ENCODE measurements at places on chromosomes 3 and 15.
A peak's percentile ranks its signal among the peaks of the same experiment; 100 is the strongest.

DNA sequence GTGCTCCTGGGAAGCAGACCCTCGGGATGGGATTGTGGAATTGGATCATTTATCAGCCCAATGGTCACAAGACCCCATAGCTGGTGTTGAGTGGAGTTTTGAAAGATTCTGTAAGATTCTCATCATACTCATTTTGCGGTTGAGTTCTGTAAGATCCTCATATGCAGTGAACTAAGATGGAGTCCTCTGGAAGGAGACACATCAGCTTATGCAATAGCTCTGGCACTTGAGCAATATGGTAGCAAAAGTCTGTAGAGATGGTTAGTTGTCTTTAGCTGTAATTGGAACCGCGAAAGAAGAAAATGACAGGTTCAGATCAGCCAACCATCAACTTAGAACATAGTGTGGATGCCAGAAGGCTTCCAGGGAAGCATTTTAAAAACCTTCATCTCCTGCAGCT lies 184.5 kb upstream of the TSC22D2 start:
- DNase-seq = no peak

GRCh38 chr3:195036574-195036973 lies 234.4 kb downstream of the XXYLT1 start:
- DNase-seq = no peak

GRCh38 chr3:180288816-180289215 lies 252.1 kb upstream of the PEX5L start:
- no peak for DNase-seq

DNA sequence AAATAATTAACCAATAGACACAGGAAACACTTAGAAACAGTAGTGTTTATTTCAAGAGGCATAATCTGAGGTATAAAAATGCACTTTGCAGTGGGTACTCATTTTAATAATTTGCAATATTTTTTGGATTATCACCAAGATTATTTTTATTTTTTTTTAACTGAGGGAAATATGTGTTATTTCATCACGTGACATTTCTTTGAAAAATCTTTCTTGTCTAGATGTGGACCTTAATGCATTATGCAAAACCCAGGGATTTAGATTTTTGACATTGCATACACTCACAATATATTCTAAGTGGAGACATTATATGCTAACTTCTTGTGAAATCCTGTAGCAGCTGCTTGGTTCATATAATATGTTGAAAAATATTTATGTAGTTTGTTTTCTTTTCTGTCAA lies 260.4 kb upstream of the MEIS2 start:
- no peak for DNase-seq

DNA sequence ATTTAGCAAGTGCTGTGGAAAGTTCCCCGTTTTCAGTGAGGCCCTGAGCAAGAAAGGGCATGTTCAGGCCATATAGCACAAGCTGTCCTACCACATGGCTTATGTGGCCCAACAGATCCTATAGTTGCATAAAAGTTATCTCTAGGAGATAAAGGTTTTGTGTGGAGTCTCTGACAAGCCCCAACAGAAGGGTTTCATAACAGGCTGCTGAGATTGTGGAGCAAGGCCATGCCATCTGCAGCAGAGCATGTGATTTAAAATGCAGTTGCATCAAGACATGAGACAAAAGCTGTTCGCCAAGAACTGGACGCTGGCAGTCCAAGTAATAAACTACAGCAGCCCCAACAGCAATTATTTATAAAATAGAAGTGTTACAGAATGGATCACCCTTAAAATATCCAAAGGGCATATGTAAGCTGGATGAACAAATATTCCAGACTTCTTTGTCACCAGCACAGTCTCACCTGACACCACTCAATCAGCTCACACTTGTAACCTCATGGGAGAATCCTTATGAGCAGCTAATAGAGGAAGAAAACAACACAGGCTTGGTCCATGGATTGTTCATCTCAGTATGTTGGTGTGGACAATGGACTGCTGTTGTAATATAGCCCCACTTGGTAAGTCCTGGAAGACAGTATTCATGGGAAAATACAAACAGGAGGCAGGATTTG lies 14.4 kb upstream of the CLDN1 start:
- no peak for DNase-seq

GRCh38 chr15:34753236-34753894 lies 1.4 kb downstream of the GJD2 start:
- DNase-seq = peak; percentile 4

GRCh38 chr3:183924956-183925355 lies 40.3 kb upstream of the PARL start:
- DNase-seq = peak; percentile 38

DNA sequence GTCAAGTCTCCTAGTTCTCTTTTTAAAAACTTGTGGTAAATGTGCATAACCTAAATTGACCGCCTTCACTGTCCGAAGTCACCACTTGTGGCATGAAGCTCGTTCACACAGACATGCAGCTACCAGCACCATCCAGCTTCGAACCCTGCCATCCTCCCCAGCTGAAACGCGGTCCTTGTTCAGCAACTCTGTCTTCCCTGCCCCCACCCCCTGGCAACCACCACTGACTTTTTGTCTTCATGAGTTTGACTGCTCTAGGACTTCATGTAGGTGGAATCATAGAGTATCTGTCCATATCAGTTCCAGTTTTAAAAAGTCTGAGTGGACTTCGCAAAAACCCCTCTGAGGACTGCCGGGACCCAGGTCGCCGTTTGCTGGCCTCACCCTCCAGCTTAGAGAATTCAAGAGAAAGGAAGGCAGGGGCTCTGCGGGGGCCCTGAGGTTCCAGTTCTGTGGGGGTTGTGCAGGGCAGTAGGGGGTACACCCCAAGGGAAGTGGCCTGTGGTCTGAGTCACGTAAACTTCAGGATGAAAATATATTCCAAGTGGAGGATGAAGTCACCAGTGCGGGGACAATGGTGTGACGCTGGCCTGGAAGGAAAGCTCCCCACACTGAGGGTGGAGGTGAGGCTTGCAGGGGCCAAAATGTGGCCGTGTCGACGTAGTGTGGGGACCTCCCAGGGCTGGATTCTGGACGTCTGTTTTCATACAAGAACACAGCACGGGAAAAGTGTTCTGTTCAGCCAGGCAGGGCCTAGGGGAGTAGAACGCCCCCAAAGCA lies 67.6 kb downstream of the ABTB1 start:
- no peak for DNase-seq

- DNase-seq = no peak
Measured at GRCh38 chr3:116939091-116939490, 229.5 kb downstream of the TUSC7 start.

DNA sequence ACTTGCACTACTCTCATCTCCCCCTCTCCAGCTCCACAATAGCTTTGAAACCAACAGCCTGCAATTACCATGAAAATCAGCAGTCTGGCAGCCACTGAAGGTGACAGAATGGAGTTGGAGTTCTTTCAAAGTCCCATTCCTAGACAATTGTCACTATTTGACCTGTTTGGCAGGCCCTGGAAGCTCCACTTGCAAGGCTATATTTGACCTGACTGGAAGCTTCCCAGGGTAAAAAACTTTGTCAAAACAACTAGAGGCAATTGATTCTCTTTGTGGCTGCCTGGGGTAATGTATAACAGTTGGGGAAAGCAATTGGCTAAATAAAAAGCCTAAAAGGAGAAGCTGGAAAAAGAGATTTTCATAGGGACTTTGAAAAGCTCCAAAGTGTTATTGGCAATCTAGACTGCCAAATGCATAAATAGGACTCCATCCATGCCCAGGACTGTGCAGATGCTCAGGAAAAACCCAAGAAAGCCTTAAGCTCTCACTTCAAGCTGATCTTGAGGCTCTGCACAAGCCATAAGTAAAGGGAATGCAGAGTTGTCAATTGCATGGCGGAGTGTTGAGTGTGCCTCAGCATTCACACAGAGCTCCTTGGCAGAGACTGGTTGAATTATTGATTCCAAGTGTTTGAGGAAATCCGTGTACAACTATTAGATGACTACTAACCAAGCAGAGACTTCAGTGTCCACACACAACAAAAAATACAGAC lies 18.3 kb downstream of the GREM1 start:
- no peak for DNase-seq

DNA sequence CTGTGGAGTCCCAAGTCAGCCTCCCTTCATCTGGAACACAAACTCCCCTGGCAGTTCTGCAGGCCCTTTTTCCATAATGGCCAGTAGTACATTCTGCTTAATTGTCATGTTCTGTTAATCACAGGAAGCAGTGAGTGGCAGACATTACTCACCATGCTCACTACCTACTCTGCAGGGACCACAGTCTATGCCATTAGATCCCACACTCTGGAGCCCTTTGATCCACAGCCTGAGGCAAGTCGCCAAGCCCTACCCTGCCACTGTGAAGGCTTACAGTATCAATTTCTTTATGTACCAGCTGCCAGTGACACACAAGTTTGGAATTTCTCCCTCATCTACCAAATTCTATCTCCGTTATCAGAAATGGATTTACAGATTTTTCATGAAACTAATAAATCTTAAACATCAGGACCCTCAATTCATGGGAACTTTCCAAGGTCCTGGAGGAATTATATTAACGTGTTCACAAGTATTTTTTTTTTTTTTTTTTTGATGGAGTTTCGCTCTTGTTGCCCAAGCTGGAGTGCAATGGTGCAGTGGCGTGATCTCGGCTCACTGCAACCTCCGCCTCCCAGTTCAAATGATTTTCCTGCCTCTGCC lies 20.6 kb upstream of the WWTR1 start:
- DNase-seq = no peak

DNA sequence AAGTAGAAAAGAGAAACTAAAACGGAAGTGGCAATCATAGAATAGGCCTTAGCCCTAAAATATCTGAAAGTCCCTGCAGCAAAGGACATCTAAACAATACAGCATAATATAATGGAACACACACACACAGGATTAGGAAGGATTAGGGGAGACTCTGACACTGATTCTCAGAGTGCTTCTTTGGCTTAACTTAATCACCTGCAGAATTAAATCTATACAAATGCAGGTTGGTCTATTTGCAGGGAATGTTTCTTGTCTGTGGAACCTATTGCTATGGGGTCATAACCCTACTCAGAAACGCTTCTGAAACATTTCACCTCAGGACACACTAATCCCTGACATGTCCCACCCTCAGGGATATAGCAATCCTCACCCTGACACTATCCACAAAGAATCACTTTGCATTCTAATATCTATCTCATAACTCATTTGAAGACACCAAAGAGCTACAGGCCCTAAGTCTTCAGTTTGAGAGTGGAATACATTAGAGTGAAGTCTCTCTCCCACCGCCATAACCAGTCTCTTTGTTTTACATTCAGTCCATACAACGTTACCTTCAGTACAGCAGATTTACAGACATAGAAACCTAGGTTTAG lies 1041.2 kb downstream of the TUSC7 start:
- DNase-seq = no peak

- DNase-seq = no peak
Measured at GRCh38 chr3:58900386-58900785, 149.4 kb downstream of the CFAP20DC start.

- no peak for DNase-seq
Measured at GRCh38 chr3:151859905-151860304, 13.5 kb upstream of the SUCNR1 start.

- no peak for DNase-seq
Measured at GRCh38 chr3:137105277-137105977, 147.6 kb downstream of the IL20RB start.

- no peak for DNase-seq
Measured at GRCh38 chr3:49804141-49805041, 1.3 kb downstream of the INKA1 start.

GRCh38 chr3:147509448-147509847 lies 100.3 kb downstream of the ZIC1 start:
- no peak for DNase-seq

- no peak for DNase-seq
Measured at GRCh38 chr15:100931143-100931890, 12.2 kb downstream of the LRRK1 start.

- DNase-seq = no peak
Measured at GRCh38 chr15:31291048-31291578, 35.5 kb upstream of the KLF13 start.

DNA sequence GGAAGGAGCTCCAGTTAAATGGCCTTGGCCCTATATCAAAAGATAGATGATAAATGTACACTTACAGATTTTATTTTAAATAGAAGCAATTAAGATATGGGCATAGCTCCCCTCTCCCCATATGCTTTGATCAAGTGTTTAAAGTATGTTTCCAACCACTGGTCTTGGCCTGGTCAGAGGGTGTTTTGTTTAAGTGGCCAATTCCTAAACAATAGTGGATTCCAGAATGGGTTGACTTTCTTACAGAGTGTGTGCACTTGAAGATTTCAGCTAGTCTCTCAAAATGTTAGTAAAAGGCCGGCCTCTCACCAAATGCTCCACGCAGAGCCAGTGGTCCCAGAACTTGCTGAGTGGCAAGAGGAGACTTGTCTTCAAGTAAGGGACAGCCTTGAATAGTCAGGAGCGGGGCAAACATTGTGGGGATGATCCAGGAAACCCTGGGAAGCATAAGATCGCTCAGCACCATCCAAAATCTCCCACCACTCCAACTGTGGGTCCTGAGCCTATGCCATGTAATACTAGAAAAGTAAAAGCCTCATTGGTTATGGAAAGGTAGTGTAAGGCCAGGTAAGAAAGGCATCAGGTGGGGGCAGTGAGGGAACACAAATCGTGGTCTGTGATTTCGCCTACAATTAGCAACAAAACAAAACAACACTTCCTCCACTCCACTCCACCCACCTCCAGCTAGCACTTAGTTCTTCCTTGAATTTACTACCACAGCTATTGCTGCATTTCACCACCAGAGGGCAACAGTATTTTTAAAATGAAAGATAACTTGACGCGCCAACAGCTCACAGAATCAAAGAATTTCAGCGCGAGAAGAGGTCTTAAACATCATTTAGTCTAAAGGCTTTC lies 4.8 kb downstream of the RARRES1 start:
- no peak for DNase-seq

GRCh38 chr3:123652342-123652984 lies 67.6 kb upstream of the HACD2 start:
- DNase-seq = no peak

- no peak for DNase-seq
Measured at GRCh38 chr3:157718800-157719199, 215.6 kb upstream of the VEPH1 start.

DNA sequence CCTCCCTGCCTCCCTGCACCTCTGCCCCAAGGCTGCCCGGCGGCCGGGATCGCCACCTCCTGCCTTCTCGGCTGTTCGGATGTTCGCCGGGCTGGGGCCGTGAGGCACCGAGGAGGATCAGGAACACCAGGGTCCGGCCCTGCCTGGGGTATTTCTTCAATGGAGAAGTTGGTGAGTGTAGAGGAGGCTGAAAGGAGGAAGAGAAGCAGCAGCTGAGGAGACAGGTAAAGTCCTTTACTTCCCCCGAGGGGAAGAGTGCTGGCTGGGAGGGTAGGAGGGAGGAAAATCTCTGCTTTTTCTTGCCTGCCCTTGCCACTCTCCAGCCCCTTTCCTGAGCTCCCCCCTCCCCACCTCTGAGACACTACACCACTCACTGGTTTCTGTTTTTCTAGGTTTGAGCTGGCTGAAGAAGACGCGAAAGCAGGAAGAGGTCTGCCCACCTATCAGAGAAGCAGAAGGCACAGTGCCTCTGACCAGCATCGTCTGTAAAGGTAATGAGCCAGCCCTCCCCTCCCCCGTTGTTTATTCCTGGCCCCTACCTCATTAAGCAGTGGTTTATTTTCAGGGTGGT lies 519 bp downstream of the ASB7 start:
- DNase-seq = no peak

GRCh38 chr3:58577269-58577821 lies at the start of gene FAM107A:
Gene FAM107A, minus strand, starts transcription at chr3:58577391. Its CDS starts 7,531 bp downstream, at chr3:58569860.
- DNase-seq = no peak
